Heart left ventricle (tissue), 16 donors: ENCODE measurements at places on chromosomes 12 and 14. TPM values are rescaled to one million over a fixed set of nuclear protein-coding genes. Genes with fewer than 3 reads are reported as not detected.

B3GNT4 gene
- total RNA-seq = not detected

GALNT8 gene
- 0.35 TPM for total RNA-seq

CIDEB gene
- total RNA-seq = 10.1 TPM

TAS2R10 gene
- total RNA-seq = 0.51 TPM

RIN3 gene
- total RNA-seq = 9.7 TPM

GRCh38 chr12:117486840-117487659, 125.6 kb upstream of the NOS1 start:
- H3K27me3 ChIP-seq = no peaks in the 10 kb centered on the region
- no peaks in the 10 kb centered on the region for H3K36me3 ChIP-seq
- DNase-seq = peak; percentile 69
- H3K4me1 ChIP-seq = no peaks in the 10 kb centered on the region
- H3K4me3 ChIP-seq = no peak overlapping the region

- H3K36me3 ChIP-seq = no peaks in the 10 kb centered on the region
- H3K4me3 ChIP-seq = no peak overlapping the region
- DNase-seq = no peak
- H3K4me1 ChIP-seq = no peaks in the 10 kb centered on the region
These were observed 192.4 kb downstream of the FUT8 start for GRCh38 chr14:65604936-65605335.

DNA sequence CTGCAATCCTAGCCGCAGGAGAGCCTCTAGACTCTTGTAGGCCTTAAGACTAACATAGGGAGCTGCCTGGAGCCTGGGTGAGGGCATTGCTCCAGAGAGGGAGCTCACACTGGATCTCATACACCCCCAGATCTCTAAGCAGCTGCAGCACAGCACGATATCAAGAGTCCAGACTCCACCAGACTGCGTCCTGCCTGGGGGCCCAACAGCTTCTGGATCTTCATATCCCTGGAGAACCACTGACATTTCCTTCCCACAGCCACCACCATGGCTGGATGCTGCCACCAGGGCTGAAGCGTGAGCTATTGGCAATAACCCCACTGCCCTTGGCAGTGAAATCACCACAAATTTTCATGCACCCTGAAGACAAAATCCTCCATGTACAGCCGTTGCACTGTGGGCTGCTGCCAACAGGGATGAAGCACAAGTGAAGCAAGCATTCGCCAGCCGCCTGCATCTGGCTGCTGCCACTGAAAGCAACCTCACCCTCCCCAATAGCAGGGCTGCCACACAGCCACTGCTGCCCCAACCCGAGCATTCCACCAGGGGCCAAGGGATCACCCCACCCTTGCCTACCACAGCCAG, 28.2 kb downstream of the CACNA2D4 start:
- no peaks in the 10 kb centered on the region for H3K4me1 ChIP-seq
- no peak overlapping the region for H3K4me3 ChIP-seq
- no peak overlapping the region for H3K27ac ChIP-seq
- H3K27me3 ChIP-seq = no peaks in the 10 kb centered on the region
- H3K36me3 ChIP-seq = no peaks in the 10 kb centered on the region

- no peaks in the 10 kb centered on the region for H3K36me3 ChIP-seq
- no peak overlapping the region for H3K27ac ChIP-seq
- no peak overlapping the region for H3K4me3 ChIP-seq
- DNase-seq = no peak
- no peaks in the 10 kb centered on the region for H3K27me3 ChIP-seq
- no peaks in the 10 kb centered on the region for H3K4me1 ChIP-seq
These were observed 79.6 kb downstream of the PLCZ1 start for GRCh38 chr12:18658179-18658578.

GRCh38 chr12:109386059-109386433, 38.3 kb downstream of the MYO1H start:
- no peaks in the 10 kb centered on the region for H3K27me3 ChIP-seq
- H3K4me3 ChIP-seq = no peak overlapping the region
- no peak for DNase-seq

GRCh38 chr12:79162948-79163347, 298.4 kb downstream of the SYT1 start:
- no peaks in the 10 kb centered on the region for H3K4me1 ChIP-seq
- H3K4me3 ChIP-seq = no peak overlapping the region
- no peak for DNase-seq
